Stimulated activated CD4-positive, alpha-beta T cell treated with anti-CD3 and anti-CD28 coated beads, Interleukin-15, amount 100 ng/mL, for 1 hour (primary cell): ENCODE measurements at places on chromosomes 11 and 22.

DNA sequence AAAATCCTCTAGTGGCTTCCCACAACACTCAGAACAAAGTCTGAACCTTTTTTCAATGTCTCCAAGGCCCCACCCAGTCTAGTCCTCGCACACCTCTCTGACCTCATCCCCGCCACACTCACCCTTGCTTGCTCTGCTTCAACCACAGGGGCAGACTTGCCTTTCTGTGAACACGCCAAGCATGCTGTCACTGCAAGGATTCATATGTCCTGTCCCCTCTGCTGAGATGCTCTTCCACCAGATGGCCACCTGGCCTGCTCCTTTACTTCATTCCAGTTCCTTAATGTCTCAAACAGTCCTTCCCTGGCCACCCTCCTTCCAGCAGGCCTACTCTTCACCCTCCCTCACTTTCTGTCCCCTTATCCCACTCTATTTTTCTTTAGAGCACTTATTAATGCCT, 60.6 kb upstream of the ARHGAP20 start:
- DNase-seq: no peak

DNA sequence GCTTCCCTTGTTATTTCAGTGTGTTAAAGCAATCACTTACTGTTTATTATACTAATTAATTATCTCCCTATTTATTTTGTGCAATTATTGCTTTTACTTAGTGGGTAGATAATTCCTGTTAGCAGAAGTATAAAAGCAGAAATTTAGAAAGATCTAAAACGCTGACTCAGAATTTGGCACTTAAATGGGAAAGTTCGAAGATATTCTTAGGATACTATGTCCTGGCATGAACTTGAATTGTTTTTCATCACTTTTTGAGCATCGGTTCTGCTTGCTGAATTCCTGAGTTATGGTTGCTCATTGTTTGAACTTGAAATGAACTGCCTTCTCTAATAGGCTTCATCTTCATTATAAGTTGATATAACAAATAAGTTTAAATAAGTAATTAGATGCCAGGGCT, 325.4 kb downstream of the JRKL start:
- DNase-seq: no peak

DNA sequence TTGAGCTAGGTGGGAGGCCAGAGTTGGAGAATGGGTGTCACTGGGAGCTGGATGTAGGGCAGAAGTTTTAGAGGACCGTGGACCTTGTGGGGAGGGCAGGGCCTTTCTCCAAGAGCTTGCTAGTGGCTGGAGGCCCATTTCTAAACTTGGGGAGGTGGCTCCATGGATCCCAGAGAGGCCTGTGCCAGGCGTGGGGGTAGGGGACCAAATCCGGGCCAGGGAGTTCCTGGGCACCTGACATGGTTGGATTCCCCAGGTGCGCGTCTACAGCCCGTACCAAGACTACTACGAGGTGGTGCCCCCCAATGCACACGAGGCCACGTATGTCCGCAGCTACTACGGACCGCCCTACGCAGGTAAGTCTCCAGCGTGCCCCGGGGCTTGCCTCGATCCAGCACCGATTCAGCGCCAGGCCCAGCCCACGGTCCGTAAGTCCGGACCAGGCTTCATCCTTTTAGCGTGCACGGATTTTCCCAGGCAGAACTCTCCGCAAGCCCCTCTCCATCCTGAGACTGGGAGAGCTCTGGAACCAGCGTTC, 14.2 kb downstream of the PLEKHB1 start:
- DNase-seq: no peak

GRCh38 chr11:102005306-102005705, 41.9 kb upstream of the CFAP300 start:
- no peak for DNase-seq

GRCh38 chr22:44001521-44001920, 22.6 kb upstream of the PARVB start:
- no peak for DNase-seq

DNA sequence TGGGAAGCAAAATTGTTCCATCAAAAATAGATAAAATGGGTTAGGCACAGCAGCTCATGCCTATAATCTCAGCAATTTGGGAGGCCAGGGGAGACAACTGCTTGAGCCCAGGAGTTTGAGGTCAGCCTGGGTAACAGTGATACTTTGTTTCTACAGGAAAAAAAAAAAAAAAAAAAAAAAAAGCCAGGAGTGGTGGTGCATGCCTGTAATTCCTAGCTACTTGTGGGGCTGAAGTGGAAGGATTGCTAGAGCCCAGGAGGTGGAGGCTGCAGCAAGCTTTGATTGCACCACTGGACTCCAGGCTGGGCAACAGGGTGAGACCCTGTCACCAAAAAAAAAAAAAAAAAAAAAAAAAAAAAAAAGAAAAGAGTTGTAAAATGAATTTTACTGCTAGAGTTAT, 49.6 kb downstream of the KIF18A start:
- no peak for DNase-seq

- DNase-seq: no peak
Observed at GRCh38 chr11:43718373-43718772, 37.8 kb downstream of the HSD17B12 start.

GRCh38 chr11:103633068-103633788, 403.2 kb upstream of the DDI1 start:
- DNase-seq: no peak

- DNase-seq: no peak
Observed at GRCh38 chr11:3835751-3836150, 5.0 kb downstream of the RHOG start.

- no peak for DNase-seq
Observed at GRCh38 chr22:49760630-49761571, 66.8 kb downstream of the BRD1 start.

DNA sequence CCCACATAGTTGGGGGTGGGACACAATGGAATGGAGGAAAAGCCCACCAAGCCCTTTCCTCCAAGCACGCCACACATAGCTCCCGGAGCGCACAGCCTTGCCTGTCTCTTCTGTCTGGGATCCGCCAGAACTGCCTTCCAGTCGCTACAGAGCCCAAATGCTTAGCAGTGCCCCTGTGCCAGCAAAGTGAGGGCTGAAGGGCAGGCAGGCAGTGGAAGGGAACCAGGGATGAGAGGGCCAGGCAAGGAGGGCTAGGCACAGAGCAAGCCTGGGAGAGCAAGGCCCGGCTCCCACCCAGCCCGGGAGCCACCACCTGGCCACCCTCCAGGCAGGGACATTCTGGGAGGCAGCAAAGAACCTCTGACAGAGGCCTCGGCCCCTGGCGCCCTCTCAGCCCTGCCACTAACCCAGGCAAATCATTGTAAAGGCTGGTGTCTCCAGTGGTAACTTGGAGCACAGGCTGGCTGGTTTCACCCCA, 32.5 kb downstream of the PPP2R1B start:
- DNase-seq: no peak

DNA sequence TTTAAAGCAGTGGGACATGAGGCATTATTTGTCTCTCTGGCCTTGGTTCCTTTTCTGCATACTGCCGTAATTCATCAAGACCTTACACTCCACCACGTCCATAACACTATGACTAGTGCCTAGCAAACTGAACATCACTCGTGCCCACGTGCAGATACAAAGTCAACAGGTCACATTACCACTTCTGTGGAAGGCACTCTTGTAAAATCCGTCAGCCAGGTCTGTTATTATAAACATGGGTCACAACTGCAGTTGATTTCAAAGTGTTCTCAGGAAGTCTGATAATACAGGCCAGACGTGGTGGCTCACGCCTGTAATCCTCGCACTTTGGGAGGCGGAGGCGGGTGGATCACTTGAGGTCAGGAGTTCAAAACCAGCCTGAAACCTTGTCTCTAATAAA, 14.1 kb downstream of the VSIG10L2 start:
- DNase-seq: no peak

GRCh38 chr11:25483915-25484635, 847.9 kb upstream of the ANO3 start:
- no peak for DNase-seq

DNA sequence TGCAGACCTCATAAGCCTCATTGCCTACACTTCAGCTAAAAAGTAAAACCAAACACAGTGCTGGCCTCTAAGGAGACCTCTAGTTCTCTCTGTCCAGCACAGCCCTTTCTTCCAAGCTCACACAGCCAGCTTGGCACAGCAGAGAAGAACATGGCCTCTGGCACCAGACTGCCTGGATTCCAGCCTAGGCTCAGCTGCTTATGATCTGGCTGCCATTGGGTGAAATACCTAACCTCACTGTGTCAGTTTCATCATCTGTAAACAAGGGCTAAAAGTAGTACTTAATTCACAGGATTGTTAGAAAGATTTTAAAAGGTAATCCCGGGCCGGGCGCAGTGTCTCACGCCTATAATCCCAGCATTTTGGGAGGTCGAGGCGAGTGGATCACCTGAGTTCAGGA, 9.9 kb upstream of the ACER3 start:
- DNase-seq: no peak

- no peak for DNase-seq
Observed at GRCh38 chr22:38454353-38455075, 485 bp downstream of the KCNJ4 start.

DNA sequence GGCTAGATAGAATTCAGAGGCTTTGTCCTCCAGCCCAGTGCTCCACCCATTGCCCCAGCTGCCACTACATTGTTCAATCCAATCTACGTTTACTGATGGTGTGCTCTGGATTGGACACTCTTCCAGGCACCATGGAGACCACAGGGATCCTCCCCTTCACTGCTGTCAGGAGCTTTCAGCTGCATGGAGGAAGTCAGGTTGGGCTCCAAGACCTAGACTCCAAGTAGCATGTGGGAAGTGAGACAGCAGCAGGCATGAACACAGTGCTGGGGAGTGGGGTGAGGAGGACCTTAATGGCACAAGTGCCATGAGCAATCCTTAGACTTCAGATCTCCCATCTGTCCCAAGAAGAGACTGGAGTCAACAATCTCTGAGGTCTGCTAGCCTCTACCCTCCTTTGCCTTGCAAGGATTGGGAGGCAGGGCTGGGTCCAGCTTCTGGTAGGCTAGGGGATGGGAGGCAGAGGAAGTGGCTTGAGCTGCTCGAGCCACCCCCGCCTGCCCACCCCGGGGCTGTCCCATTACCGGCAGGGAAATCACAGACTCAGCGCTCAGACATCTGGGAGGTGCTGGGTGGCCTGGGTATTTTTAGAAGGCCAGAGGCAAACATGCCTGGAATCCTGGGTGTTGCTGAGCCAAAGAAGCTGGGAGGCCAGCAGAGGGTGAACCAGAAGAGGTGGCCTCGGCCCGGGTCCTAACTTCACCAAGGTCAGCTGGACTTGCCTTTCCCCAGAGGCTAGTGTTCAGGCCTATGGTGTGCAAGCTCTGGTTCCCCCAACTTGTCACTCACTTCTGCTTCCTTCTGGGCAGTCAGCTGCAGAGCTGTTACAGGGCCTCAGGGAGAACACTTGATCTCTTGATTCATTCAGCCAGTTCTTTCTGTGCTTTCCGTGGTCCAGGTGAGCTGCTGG, 15.2 kb upstream of the FCHSD2 start:
- DNase-seq: no peak

- no peak for DNase-seq
Observed at GRCh38 chr11:8720352-8720751, 37.8 kb downstream of the RPL27A start.

GRCh38 chr11:79060081-79060953, 380.5 kb downstream of the TENM4 start:
- DNase-seq: no peak

DNA sequence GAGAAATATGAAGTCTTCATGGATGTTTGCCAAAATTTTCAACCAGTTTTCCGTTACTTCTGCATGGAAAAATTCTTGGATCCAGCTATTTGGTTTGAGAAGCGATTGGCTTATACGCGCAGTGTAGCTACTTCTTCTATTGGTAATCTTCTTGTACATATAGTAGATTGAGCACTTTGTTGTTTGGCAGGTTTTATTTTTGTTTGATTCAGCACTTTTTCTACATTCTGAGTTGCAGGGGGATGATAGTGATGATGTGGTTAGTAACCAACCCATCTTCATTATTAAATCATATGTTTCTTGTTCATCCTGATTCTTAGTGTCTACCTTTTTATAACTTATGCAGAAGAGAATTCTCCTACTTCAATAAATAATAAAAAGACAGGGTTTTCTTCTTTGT, 121.6 kb downstream of the C11orf65 start:
- DNase-seq: no peak

- DNase-seq: no peak
Observed at GRCh38 chr11:19499999-19500398, 212.6 kb upstream of the NAV2 start.

GRCh38 chr11:104151404-104152204, 12.3 kb downstream of the PDGFD start:
- no peak for DNase-seq

DNA sequence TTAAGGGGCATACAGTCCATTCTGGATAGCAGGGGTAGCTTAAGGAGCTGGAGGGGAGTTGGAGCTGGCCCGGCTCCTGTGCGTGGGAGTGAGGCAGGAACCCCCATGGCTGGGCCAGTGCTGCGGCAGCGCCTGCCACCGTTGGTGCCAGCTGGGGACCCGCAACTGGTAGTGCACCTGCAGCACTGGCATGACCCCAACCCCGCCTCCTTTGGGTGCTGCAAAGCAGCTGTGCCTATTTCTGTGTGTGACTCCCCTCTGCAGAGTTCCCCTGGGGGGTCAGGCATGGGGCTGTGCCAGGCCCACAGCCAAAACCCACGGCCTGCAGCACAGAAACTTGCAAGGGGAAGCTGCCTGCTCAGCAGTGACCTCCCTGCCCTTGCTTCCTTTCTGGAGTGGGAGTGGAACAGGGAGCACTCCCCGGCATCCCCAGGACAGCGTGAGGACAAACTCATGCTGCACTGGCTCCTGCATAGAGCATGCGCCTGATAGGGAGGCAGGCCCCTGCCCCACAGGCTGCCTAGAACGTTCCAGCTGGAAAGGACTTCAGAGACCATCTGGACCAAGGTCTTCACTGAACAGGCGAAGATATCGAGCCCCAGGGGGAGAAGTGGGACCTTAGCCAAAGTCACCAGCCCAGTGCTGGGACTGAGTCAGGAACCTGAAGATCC, 26.2 kb upstream of the RAB1B start:
- no peak for DNase-seq

DNA sequence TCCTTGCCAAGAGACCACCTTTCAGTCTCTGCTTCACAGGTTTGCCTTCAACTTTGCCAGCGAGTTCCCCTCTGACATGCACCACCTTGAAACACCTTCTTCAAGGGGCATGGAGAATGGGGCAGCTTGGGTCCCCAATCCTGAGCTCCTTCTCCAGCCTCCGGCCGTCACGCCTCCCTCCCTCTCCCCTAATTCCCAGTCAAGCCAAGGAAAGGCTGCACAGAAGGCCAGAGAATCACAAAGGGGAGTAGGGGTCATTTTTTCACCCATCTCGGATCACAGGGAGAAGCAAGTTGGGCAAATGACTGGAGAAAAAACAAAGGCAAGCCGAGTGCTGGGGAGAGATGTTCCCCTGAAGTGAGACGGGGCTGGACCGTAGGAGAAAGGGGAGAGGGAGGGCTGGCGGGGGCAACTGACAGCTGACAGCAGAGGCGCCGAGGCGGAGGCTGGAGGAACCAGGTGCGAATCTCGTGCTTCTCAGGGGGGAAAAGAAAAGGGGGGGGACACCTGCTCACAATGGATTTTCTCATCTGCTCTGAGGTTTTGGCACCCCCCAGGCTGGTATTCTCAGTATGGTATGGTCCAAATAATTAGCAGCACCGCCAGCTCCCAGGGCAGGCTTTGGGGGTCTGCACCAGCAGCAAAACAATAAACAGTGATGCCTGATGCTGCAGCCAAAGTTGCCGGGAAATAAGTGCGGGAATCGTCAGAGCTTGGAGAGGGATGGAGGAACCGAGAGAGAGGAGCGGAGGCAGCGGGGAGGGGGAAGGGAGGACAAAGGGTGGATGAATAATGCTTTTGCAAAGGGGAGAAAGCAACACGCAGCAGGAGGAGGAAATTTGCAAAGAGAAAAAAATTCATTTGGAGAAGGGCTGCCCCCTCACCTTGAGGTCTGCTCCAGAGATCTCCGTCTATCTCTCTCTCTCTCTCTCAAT, 644 bp downstream of the YPEL4 start:
- no peak for DNase-seq

GRCh38 chr11:23201936-23202522, 341.8 kb upstream of the CCDC179 start:
- no peak for DNase-seq
